ENCODE measurements at places on chromosomes 1 and 21.

- DNase-seq, result no peak
Observed at GRCh38 chr1:76921590-76921989, 54.3 kb downstream of the ST6GALNAC5 start.

GRCh38 chr1:214513394-214513793 lies 38.0 kb downstream of the PTPN14 start:
- peak; percentile 49 for DNase-seq

- DNase-seq, result no peak
Observed at GRCh38 chr1:226204198-226204597, 17.7 kb upstream of the ACBD3 start.

DNA sequence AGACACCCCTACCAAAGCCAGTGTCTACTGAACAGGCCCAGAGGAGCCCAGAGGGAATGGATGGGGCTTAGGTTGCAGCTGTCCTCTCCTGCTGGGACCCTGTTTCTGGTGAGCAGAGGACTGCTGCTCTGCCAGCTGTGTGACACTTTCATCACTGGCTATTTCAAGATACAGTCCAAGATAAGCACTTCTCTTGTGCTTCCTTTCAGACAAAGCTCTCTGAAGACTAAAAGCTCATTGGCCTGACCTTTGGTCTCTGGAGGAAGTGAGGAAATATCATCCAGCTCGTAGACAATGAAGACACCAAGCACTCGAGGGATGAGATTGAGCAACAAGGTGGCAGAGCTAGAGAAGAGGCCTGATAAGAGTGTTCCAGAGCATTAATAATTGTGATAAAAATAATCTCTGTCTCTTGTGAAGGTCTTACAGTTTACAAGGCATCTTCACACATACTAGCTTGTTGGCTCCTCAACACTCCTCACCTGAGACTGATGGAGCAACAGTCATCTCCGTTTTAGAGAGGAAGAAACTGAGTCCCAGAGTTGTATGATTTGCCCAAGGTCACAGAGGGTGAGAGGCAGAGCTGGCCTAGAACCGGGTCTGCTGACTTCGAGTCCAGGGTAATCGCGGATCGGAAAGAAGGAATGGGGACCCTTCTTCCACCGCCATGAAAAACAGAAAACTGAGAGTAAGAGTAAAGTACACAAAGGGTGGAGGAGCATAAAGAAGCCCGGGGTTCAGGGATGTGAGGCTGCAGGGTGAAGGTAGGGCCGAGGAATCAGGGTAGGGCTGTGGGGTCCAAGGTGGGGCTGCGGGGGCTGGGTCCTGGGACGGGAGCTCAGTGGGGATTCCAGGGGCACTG lies 666 bp downstream of the PAFAH2 start:
- no peak for DNase-seq

- DNase-seq, result no peak
Observed at GRCh38 chr1:10007169-10007568, 10.1 kb downstream of the RBP7 start.

- DNase-seq, result no peak
Observed at GRCh38 chr1:198845271-198845670, 206.4 kb downstream of the PTPRC start.

DNA sequence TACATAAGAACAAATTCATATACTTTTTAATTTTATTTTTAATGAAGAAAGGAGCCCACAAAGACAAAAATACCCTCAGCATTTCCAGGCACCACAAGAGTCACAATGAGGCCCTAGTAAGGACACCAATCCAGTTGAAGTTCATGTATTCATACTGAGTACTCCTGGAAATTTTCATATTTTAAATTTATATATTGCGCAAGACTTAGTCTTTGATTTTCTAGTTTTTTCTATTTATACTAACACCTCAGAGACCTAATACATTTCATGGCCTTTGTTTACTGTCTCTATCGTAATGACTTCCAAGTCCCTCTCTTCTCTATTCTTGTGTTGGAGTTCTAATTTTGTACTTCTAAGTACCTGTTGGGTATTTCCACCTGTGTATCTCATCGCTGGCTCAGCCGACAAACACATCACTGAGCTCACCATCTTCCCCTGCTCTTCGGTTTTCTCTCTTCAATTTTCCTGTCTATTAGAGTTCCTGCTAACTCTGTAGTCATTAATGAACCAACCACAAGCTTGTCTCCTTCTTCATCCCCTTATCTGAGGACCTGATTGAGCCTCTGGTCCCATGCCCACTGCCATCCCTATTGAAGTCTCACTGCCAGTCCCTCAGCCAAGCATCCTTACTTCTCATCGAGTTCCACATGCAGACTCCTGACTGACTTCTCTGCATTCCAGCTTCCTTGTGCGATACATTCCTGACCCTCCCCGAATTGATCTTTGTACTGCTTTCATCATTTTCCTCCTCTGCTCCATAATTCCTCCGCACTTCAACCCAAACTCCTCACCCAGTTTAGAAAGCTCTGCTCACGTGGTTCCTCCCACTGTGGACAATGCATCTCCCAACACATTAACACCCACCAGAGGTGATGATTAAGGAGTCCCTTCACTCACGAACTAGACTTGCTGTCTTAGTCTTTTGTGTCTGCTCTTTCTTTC lies 17.3 kb upstream of the IRF2BP2 start:
- peak; percentile 47 for DNase-seq

GRCh38 chr1:202009326-202010179 lies 834 bp upstream of the ELF3 start:
- DNase-seq, result peak; percentile 76

- no peak for DNase-seq
Observed at GRCh38 chr1:111161843-111162487, 21.9 kb downstream of the CEPT1 start.

DNA sequence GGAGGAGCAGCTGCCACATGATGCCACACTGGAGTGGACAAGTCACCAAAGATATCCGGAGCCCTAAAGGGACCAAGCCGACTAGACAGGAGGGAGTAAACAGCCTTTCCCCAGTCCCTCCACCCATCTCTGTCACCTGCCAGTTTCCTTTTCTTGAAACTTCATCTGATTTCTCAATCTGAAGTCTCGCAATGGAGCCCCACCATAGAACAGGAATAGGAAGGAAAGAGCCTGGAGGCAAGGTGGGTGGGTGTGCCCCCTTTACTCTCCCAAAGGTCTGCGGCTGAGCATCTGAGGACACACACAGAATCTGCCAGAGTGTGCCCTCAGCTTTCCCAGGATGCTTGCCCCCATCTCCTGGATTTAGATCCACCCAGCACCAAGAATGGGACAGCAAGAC lies at the start of gene FCGR3B:
FCGR3B (minus strand) TSS at position 101 of the 400 bp plus-strand sequence; CDS start at position 19, 82 bp downstream.
- no peak for DNase-seq

GRCh38 chr1:26771643-26772321 lies 16.0 kb upstream of the PIGV start:
- peak; percentile 99 for DNase-seq

GRCh38 chr1:200090252-200091159 lies 63.0 kb downstream of the NR5A2 start:
- DNase-seq, result peak; percentile 41
